AG20443 (cell line): ENCODE measurements at places on chromosomes 2 and 18.

DNA sequence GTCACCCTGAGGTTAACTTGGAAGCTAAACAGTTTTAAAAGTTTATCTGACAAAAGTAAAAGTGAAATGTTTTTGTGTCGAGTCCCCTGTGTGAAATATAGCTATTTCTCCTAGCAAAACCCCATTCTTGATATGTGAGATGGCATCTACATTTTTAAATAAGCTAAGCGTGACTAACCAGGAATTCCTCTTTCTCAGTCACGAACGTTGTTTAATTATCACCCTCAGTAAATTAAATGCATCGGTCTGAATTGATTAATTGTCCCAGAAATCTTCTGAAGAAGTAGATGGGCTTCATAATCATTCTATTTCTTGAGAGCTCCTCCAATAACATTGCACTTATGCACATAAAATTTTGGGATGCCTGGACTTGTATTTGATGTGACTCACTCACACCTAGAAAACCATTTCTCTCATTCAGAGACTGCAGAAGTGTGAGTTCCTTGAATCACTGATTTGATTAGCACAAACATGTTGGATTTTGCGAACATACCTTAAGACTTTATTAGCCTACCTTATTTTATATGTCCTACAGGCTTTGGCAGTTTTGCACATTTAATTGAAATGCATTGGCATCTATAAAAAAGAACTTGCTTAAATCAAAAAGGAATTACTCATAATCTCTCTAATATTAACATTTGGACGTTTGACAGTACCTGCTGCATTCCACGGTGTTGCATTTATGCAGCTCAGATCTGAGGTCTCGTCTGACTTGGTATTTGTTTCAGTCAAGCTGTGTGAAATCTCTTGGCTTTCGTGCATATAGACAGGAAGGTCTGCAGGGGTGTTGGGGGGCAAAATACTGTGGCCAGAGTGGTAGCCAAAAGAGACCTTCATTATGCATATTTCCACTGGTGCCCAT is 475.2 kb downstream of the EPHA4 start:
- DNase-seq, result no peak

GRCh38 chr2:238148981-238149380 is 9.8 kb upstream of the ERFE start:
- no peak for DNase-seq

- no peak for DNase-seq
These were observed 158.4 kb downstream of the PTPRM start for GRCh38 chr18:7725473-7725872.

- peak; percentile 28 for DNase-seq
These were observed 29.5 kb upstream of the RBMS1 start for GRCh38 chr2:160522951-160523710.

DNA sequence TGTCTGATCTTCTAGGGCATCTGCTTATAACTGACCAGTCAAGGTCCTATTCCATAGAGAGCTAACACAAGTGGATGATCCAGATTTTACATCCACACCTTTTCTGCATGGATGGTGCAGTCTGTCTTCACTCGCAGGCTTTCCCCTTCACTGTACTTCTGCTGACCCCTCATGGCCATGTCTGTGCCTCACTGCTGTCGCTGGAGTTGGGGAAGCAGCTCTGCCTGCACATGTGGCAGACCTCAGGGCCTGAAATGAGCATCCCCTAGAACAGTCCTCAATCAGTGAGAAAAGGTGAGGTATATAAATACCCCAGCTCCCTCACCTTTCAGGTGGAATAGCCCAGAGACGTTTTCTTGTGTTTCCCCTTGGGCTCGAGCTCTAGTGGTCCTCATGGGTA is 233.8 kb downstream of the ANKRD36B start:
- DNase-seq, result no peak
